Left renal cortex interstitium (tissue), 4 donors: ENCODE measurements at places on chromosomes 2 and 18. TPM values are rescaled to one million over a fixed set of nuclear protein-coding genes. Genes with fewer than 3 reads are reported as not detected.

Gene RAPGEF4
- polyA plus RNA-seq: 9.0 TPM

Gene XDH
- polyA plus RNA-seq: 0.23 TPM

Gene ITGB6
- 14.5 TPM for polyA plus RNA-seq

Gene CDCA7
- 33.8 TPM for polyA plus RNA-seq

Gene ZAP70
- 1.5 TPM for polyA plus RNA-seq
